ELR (cell line): ENCODE measurements at places on chromosomes 5 and 9.
A peak's percentile ranks its signal among the peaks of the same experiment; 100 is the strongest.

- no peak for DNase-seq
Observed at GRCh38 chr5:73747696-73748380, 121.8 kb downstream of the ARHGEF28 start.

DNA sequence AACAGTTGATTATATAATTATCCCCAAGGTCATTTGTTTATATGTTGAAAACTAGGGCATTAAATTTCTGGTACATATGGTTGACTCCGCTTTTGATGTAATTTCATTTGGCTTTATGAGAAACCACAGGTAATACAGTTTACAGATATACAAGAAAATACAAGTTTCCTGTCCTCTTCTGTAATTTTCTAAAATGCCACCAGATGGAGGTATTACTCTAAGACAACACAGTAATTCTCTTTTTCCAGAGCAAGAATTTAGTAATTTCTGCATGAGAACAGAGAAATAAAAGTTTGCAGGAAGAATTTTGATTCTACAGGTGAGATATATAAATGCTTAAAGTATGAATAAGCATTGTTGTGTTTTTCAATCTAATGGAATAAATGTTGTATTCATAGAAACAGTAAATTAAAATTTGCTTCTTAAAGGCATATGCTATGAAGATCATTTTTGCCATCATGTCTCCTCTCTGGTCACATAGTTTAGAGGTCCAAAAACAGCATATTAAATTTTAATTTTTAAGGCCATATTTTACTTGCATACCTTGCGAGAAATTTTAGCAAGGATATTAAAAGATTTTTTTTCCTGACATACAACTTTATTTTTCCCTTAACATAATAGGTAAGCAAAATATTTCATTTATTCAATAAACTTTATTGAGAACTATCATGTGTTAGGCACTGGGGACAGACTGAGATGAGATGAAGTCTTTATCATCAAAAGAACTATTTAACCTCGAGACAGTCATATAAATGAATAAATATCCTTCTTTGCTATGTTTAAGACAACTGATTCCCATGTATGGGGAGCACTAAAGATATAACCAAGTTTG, 22.7 kb downstream of the CHD1 start:
- peak; percentile 72 for DNase-seq

DNA sequence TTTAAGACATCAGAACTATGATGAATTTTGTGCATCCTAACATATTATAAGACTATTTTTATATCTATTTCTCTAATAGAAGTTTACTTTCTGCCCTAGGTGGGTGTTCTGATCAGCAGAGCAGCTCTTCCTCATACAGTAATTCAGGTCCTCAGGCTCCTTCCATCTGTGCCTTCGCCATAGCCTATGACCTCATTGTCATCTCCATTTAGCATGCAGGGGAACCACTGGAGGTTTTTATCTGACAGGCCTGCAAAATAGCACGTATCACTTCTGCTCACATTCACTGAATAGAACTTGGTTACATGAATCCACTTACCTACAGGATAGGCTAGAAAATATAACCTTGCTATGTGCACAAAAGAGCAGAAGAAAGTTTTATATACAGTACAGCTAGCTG, 159.4 kb upstream of the CCNH start:
- DNase-seq, result no peak

DNA sequence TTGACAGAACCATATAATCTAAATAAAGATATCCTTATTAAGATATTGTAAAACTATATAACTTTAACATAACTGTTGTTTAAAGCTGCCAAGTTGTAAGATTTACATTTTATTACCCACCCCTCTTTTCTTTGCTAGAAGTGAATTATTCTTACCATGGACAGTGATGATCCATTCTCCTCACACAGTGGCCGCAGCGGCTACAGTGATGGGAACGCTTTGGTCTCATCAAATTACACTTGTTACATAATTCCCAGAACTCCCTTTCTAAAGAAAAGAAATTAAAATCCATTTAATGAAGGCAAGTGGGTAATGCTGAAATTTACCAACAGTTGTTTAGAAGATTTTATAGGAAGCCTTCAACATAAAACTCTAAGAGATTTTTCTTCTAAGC, 31.2 kb downstream of the ZDHHC21 start:
- no peak for DNase-seq

DNA sequence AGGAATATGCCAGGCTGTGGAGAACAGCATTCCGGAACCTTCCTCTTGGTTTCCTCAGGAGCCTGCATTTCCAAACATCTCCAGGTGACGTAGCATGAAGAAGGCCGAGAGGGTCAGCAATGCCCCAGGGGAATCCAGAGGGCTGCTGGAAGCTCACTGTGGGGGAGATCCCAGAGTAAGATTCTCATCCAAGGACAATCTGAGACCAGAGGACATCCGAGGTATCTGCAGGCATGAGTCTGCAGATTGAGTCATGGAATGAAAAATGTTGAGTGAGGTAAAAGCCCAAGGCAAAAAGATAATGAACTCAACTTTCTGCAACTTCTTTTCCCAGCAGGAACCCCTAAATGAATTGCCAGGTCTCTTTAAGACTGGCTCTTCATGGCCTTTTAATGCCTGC, 73.5 kb downstream of the KIF4B start:
- DNase-seq, result peak; percentile 82

- DNase-seq, result no peak
Observed at GRCh38 chr9:88236511-88237478, 98.5 kb upstream of the SPATA31C2 start.

GRCh38 chr5:134070725-134071613, 43.5 kb upstream of the TCF7 start:
- DNase-seq, result peak; percentile 47

DNA sequence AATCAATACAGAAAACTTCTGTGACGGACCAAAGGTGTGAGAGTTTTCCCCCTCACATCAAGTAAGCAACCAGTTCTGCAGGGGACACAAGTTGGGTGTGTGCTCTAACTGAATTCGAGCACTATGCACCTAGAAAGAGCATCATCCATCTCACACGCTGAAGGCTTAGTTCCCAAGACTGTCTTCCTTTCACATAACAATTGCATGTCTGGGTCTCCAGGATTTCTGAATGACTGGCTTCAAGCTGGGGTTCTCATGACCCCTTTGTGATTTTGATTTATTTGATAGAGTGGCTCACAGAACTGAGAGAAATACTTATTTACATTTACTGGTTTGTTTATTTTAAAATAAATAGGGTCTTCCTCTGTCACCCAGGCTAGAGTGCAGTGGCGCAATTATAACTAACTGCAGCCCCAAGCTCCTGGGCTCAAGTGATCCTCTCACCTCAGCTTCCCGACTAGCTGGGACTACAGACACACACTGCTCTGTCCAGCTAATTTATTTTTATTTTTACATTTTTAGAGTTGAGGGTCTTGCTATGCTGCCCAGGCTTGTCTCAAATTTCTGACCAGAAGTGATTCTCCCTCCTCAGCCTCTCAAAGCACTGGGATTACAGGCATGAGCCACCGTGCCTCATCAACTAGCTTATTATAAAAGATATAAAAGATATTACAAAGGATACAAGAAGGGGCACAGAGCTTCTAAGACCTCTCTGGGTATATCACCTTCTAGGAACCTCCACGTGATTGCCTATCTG, 316.7 kb upstream of the CDH12 start:
- no peak for DNase-seq

- DNase-seq, result no peak
Observed at GRCh38 chr5:78360674-78360923, 182 bp downstream of the SCAMP1 start.

DNA sequence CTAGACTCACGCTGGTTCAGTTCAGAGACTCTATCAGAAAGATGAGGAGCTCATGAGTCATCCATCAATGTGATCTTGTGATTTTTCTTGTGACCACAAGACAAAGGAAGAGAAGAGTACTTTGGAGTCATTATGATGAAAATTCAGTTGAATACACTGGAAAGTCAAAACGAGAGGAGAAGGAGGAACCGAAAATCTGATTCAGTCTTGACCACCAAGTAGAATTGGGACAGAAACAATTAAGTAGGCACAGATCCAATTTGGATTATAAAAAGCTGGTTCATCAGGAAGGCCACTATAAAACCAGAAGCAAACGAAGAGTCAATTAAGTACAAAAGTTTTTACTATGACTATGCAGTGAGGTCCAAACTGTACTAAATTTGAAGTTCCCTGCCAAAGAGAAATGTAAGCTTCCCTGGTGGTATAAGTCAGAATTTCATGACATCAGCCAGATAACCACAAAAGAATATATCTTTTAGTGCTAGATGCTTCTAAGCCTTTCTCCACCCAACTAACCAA, 90.9 kb downstream of the THBS4 start:
- DNase-seq, result peak; percentile 90

DNA sequence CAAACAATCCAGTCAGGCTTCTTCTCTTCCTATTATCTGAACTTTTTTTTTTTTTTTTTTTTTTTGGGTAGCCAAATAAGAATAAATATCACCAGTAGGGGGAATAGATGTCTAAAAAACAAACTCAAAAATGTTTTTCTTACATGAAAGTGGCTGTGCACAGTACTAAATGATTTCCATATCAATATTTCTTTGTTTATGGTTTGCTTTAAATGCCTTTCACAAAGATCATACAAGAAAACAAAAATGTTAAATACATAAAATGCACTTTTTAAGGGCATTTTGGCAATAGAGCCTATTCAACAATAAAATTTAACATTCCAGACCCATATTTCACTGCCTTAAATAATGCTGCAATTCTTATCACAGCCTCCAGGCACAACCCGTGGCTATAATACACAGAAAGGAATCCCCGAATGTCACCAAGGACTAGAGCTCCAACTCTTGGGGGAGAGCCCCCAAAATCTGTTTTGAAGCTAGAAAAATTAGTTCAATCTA, 91.1 kb upstream of the TBCA start:
- peak; percentile 64 for DNase-seq

GRCh38 chr5:114360816-114361723, 800 bp upstream of the KCNN2 start:
- DNase-seq, result peak; percentile 21

DNA sequence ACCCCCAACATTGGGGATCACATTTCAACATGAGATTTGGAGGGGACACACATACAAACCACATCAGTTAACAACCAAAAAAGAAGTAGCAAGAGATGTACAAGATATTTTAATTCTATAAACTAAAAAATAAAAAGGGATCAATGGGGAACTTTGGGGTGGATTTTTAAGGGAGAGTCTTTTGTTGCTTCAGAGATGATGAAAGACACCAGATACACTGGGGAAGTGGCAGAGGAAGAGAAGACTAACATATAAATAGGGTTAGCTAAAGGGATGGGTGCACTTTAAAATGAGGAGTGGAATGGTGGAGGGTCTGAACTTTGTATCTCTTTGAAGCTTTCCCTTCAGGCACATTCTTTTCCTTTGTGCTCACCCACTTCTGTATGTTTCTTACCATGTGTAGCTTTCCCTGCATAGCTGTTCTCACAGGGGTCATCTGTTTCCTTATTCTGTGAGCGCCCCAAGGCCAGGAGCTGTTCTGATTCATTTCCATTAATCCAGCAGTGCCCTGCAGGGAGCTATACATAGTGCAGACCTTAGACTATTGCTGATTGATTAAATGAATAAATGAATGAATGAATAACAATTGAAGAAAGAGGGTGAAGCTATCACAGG, 531.6 kb upstream of the KLF4 start:
- DNase-seq, result peak; percentile 30

DNA sequence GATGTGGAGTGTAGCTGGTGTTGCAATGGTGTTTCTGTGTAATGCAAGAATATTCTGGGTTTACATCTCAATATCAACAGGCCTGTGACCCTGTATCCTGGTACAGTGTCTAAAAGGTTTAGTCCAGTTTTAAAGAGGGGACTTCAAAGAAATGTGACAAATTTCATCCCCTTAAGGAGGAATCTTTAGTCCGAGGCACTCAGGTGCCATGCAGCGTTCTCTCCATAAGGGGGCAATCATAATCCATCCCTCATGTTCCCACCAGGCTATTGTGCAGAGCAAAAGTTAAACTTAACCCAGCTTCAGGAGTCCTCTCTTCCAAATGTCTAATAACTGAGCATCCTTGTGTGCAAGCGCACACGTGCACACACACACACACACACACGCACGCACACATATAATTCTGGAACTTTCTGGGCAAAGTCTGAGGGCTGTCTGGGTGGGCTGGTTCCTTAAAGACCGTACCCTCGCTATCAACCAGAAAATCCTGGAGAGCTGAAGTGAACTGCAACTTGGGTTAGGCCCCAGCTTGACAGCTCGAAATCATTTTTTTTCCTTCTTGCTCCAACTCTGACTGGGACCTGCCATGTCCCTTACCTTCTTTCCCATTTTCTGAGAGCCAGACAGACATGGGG, 46.0 kb downstream of the CRB2 start:
- DNase-seq, result peak; percentile 63

- peak; percentile 70 for DNase-seq
Observed at GRCh38 chr5:94983861-94984535, 300.9 kb downstream of the MCTP1 start.

GRCh38 chr5:179408611-179409010, 63.4 kb upstream of the ADAMTS2 start:
- DNase-seq, result no peak

DNA sequence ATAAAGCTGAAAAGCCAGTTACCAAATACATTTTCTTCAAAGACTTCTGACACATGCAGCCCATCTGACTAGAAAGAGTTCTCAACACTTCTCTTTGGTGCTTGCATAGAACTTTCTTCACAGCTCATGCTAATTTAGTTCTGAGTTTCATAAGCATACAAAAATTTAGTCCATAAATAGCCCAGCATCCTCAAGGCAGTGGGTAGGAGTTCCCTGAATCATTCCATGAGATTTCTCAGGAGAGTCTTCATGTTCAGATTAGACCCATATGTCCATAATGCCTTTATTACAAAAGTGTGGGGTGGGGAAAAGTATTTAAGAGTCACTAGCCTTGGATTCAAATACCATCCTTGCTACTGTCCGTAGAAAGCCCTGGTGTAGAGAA, 290.2 kb upstream of the RGMB start:
- peak; percentile 17 for DNase-seq

DNA sequence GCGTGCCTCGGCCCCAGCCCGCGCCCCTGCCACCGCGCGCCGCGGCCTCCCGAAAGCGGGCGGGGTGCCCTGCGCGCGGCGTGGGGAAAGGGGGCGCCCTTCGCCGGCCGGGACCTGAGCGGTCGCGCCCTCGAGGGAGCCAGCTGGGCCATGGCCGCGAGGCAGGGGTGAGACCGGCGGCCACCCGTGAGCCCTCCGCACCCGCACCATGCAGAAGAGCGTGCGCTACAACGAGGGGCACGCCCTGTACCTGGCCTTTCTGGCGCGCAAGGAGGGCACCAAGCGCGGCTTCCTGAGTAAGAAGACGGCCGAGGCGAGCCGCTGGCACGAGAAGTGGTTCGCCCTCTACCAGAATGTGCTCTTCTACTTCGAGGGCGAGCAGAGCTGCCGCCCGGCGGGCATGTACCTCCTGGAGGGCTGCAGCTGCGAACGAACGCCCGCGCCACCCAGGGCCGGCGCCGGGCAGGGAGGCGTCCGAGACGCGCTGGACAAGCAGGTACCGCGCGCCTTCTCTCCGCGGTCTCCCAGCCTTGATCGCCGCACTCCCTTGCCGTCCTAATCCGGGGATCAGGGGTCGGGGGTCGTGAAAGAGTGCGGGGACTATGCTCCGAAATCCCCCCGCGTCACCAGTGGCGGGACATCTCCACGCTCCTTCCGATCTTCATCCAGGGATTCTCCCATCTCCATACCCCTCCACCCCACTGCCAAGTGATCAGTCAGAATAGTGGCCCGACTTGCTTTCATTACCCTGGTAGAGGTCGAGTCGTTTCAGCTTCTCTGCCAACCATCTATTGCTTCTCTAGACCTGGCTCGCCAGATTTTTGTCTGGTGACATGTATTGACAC, 590 bp downstream of the RASGRF2 start:
- peak; percentile 70 for DNase-seq

GRCh38 chr9:129237164-129237611, 59.1 kb upstream of the IER5L start:
- peak; percentile 76 for DNase-seq
